Islet precursor cell (in vitro differentiated cells): ENCODE measurements at places on chromosomes 13 and 19.

DNA sequence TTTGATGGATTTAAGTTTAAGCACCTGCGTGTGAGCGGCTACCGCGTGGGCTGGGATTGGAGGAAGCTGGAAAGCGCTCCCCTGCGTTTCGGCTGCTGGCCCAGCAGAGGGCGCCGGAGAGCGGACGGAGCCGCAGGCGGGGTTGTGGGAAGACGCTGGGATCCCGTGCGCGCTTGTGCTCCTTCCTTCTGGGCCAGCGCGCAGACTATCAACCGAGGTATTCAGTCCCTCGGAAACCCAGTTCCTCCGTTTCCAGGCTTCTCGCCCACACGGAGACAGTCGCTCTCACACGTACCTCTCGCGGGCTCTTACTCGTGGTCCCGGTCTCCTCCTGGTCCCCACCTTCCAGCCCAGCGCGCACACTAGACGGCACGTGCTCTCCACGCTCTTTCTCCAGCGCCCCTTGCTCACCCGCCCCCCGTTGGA, 28.8 kb downstream of the EPN1 start:
- DNase-seq, result no peak

- peak; percentile 56 for DNase-seq
Observed at GRCh38 chr19:40235238-40236025, 8.9 kb upstream of the CCNP start.

GRCh38 chr19:42235181-42235580, 7.2 kb downstream of the GSK3A start:
- DNase-seq, result no peak

- no peak for DNase-seq
Observed at GRCh38 chr13:43522788-43523187, 264.0 kb downstream of the ENOX1 start.

- no peak for DNase-seq
Observed at GRCh38 chr13:91196958-91197357, 150.5 kb upstream of the MIR17HG start.

GRCh38 chr13:94776956-94777355, 64.6 kb upstream of the SOX21 start:
- DNase-seq, result no peak

GRCh38 chr19:50415661-50416033, 3.1 kb upstream of the SPIB start:
- no peak for DNase-seq

DNA sequence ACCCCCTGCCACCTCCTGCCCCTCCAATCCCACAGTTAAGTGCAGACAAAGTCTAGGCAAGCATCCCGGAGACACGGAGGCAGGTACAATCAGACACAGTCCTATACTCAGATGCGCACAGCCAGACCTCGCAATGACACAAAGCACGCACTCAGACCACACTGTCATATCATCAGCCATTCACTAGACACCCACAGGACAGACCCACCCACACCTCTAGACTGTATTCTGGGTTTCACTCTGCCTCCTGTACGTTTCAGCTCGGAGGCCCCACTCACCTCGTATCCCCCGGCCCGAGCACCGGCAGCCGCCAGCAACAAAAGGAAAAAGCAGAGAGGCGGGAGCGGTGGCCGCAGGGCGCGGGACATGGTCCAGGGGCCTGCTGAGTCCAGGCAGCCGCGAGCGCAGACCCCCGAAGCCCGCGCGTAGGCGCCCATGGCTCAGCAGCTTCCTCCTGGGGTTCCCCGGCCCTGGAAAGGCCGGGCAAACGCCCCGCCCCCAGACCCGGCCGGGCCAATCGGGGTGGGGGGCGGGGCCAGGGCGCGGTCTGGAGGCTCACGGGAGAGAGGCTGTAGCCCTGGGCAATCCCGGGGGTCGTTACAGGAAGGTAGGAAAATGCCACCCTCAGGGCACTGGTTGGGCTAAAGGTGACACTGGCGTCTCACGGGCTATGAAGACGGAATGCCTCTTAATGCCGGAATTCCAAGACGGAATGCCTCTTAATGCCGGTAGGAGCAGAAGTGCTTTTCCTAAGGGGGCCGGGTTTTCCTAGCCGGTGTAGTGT, at the start of the genes MAN2B1 and WDR83:
Gene MAN2B1, minus strand, starts transcription at position 478 of the 784 bp plus-strand sequence. Its CDS starts 41 bp downstream, at position 437.
Gene WDR83, plus strand, starts transcription at position 543 of the 784 bp plus-strand sequence. CDS start 2,984 bp downstream, outside the sequence.
- peak; percentile 90 for DNase-seq

GRCh38 chr13:105940882-105941281, 594.6 kb downstream of the EFNB2 start:
- no peak for DNase-seq

- no peak for DNase-seq
Observed at GRCh38 chr19:13104848-13105711, 2.4 kb upstream of the LYL1 start.

DNA sequence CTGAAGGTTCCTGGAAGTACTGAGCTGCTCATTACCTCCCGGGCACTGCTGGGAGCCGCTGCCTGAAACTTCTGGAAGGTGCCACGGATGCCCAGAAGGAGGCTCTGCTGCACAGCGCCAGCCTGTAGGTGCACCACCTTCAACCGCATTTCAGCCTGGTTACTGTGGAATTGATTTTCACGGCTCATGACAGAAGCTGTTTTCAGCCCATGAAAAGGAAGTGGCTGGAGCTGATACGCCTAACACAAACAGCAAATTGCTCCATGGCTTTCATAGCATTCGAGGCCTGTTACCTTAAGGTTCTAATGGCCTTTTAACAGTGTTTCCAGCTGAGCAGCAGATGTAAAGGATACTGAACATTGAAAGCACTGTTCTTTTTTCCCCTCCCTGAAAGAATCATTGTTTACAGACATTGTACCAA, 22.0 kb downstream of the GPC6 start:
- peak; percentile 85 for DNase-seq

- no peak for DNase-seq
Observed at GRCh38 chr13:48575031-48575430, 42.2 kb upstream of the RCBTB2 start.

- no peak for DNase-seq
Observed at GRCh38 chr13:74372511-74372910, 238.3 kb upstream of the KLF12 start.

- no peak for DNase-seq
Observed at GRCh38 chr19:45040059-45040771, 1.4 kb downstream of the CLASRP start.

GRCh38 chr13:44649104-44649428, 72.9 kb upstream of the TSC22D1 start:
- DNase-seq, result no peak

GRCh38 chr19:38266981-38267597, 2.7 kb downstream of the SPINT2 start:
- DNase-seq, result peak; percentile 86

DNA sequence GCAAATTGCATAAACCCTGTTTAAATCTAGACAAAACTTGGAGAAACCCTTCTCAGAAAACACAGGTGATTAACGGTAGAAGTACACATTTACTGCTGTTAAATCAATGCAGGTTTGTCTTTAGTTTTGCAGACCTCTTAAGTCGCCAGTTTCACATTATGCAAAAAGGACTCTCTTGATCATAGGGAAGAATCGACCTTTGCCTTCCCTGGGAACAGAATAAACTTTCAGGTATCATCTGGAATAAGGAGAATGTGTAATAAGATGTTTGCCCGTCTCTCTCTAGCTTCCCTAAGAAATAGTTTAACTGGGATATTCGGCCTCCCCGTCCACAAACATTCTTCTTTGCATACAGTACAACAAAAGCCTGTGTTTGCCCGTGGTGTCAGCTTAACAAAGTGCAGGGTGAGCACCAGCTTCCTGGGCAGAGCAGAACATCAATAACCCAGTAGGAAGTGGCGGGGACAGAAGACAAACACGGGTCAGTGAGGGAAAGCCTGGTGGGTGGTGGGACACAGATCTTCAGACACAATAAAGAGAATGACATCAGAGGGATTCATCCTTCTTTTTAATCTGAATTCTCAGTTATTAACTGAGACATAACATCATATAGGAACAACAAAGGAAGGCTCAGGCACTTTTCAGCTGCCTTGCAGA, 1077.7 kb upstream of the SLC10A2 start:
- peak; percentile 64 for DNase-seq

- peak; percentile 44 for DNase-seq
Observed at GRCh38 chr19:1042689-1043511, 3.0 kb downstream of the ABCA7 start.

GRCh38 chr13:113836768-113837559, 26.9 kb downstream of the GAS6 start:
- peak; percentile 89 for DNase-seq

GRCh38 chr13:91399189-91400062, 1.0 kb downstream of the GPC5 start:
- no peak for DNase-seq

DNA sequence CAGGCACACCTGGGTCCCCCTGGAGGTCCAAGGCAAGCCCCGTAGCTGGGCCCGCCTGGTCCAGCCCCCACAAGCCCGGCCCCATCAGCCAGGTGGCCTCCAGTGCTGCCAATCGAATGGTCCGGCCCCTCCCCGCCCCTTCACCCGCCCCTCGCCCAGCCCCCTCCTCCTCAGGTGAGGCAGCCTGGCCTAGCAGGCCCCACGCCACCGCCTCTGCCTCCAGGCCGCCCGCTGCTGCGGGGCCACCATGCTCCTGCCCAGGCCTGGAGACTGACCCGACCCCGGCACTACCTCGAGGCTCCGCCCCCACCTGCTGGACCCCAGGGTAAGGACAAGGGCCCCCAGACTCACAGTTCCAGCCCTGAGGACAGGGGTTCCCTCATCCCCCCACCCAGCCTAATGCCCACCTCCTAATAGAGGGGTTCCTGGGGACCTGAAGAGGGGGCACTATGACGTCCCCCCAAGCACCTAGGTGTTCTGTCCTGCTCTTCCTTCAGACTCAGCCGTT, at the start of gene HPN:
Gene HPN, plus strand, starts transcription at position 174 of the 508 bp plus-strand sequence. CDS start 786 bp downstream, outside the sequence.
- DNase-seq, result peak; percentile 93

GRCh38 chr13:51781246-51782022, 22.5 kb downstream of the DHRS12 start:
- DNase-seq, result no peak

- DNase-seq, result peak; percentile 92
Observed at GRCh38 chr19:54430306-54431254, 15.3 kb downstream of the TTYH1 start.

DNA sequence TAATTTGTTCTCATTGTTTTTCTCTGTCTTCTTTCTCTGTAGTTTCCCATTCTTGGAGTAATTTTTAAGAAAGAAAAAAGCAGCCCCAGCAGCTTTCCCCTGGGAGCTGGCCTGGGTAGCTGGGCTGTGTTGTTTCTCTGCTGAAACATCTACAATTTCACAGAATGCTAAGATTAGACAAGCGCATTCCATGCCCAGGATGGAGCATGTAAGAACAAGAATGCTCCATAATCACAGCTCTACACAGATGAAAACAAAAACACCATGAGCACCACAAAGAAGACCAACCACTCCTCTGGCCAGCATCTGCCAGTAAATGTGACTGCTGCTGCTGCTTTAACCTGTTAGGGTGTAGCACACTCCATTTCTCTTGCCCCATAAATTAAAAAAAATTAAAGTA, 239.2 kb upstream of the SLITRK1 start:
- no peak for DNase-seq

GRCh38 chr13:53513226-53513625, 484.6 kb downstream of the OLFM4 start:
- no peak for DNase-seq

- peak; percentile 89 for DNase-seq
Observed at GRCh38 chr19:14023404-14024235, 4.3 kb upstream of the RLN3 start.

GRCh38 chr19:45636902-45637301, 2.3 kb downstream of the EML2 start:
- no peak for DNase-seq

DNA sequence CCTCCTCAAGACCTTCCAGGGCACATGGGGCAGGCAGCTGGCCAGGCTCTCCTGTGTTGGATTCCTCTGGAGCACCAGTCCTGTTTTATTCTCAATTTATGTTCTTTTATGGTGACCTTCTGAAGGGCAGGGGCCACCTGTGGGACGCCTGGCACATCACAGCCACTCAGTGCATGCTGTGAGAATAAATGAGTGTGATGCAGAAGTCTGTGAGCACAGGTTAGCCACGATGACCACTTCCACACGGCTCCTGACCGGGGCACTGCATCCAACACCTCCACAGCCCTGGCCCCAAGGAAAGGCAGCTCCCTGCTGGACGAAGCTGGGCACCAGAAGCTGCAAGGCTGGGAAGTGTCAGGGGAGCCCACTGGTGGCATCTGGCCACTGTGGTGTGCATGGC, 122.8 kb downstream of the CRYL1 start:
- no peak for DNase-seq

- no peak for DNase-seq
Observed at GRCh38 chr19:22517496-22518411, 95.6 kb upstream of the ZNF98 start.

DNA sequence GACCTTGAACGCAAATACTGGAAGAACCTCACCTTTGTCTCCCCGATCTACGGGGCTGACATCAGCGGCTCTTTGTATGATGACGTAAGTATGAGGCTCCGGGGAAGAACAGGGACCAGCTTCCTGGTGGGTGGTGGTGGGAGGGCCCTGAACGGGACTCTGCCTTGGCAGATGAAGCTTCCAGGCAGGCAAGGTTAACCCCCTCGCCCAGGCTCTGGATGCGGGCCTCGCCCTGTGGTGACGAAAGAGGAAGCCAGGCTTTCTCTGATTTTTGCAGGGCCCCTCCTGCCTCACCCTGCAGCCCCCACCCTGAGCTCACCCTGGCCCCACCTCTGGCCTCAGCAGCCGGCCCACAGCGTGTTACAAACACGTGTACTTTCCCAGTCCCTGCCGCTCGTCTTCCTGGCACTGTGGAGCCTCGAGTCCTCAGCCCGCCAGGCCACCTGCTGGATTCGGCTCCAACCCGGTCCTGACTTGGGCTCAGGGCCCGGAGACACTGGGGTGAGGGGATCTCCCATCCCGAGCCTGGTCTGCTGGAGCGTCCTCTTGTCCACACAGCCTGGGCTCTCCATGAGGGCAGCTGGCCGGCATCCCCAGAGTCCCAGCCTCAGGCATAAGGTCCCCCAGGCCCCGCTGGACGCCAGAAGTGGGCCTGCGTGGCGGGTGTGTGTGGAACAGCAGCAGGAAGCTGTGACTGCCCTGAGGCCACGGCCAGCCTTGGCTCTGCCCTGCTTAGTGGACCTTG, 72.4 kb downstream of the KDM4B start:
- no peak for DNase-seq

DNA sequence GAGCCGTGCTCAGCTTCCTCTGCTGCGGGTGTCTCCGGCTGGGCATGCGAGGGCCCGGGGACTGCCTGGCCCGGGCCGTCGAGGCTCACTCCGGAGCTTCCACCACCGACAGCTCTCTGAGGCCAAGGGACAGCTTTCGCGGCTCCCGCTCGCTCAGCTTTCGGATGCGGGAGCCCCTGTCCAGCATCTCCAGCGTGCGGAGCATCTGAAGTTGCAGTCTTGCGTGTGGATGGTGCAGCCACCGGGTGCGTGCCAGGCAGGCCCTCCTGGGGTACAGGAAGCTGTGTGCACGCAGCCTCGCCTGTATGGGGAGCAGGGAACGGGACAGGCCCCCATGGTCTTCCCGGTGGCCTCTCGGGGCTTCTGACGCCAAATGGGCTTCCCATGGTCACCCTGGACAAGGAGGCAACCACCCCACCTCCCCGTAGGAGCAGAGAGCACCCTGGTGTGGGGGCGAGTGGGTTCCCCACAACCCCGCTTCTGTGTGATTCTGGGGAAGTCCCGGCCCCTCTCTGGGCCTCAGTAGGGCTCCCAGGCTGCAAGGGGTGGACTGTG, 1.2 kb downstream of the S1PR4 start:
- DNase-seq, result no peak
